NCI-H1105 (cell line): ENCODE measurements at places on chromosomes 2 and 18.
A peak's percentile ranks its signal among the peaks of the same experiment; 100 is the strongest.

GRCh38 chr2:176099728-176100546 lies at the start of gene HOXD12:
Gene HOXD12, plus strand, starts transcription at chr2:176099795. Its CDS starts 7 bp downstream, at chr2:176099802.
- no peak for DNase-seq

GRCh38 chr2:182064019-182064778 lies 78.5 kb downstream of the PPP1R1C start:
- no peak for DNase-seq

GRCh38 chr2:231711677-231712450 lies 3.5 kb downstream of the PTMA start:
- no peak for DNase-seq

- no peak for DNase-seq
Measured at GRCh38 chr18:11147371-11147951, 1.9 kb downstream of the PIEZO2 start.

DNA sequence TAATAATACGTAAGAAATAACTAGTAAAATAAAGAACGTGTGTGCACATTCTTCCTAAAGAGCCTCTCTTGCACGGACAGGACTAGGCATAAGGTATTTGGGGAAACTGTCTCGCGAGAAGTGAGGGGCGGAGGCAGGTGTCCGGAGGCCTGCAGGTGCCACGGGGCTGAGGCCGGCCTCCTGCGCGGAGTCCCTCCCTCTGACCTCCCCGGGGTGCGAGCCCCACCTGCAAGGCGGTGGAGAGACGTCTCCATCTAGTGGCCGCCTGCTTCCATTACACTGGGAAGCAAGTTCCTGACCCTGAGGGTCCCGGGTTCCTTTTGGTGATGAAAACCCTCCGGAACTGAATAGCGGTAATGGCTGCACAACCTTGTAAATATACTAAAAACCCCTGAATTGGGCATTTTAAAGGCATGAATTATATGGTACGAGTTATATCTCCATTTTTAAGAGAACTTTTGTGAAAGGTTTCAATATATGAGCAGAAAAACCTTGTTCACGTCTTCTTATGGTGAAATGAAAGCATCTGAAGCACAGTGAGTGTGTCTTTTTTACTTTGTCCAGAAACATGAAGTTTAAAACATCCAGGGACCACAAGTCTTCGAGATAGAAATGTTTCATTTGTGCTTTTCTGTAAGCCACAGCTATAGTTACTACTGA lies 35.5 kb upstream of the CTDP1 start:
- peak; percentile 67 for DNase-seq

DNA sequence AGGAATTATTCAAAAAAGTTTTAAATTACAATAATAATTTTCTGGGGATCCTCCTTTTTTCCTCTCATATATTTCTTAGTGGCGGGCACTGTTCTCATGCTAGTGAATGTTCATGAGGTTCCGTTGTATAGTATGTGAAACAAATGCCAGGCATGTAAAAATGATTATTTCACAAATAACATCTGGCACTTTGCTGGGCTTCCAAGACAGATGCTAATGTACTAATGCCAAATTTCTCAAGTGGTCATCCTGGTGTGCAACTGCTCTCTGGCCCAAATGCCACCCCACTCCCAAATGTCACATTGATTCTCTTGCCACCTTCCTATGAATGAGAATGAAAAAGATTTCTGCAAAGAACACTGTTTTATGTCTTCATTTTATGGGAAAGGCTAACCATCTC lies 564.0 kb upstream of the GCFC2 start:
- no peak for DNase-seq

GRCh38 chr2:39385172-39385571 lies 51.9 kb downstream of the MAP4K3 start:
- DNase-seq = no peak

GRCh38 chr2:16798472-16798871 lies 132.8 kb upstream of the CYRIA start:
- no peak for DNase-seq

DNA sequence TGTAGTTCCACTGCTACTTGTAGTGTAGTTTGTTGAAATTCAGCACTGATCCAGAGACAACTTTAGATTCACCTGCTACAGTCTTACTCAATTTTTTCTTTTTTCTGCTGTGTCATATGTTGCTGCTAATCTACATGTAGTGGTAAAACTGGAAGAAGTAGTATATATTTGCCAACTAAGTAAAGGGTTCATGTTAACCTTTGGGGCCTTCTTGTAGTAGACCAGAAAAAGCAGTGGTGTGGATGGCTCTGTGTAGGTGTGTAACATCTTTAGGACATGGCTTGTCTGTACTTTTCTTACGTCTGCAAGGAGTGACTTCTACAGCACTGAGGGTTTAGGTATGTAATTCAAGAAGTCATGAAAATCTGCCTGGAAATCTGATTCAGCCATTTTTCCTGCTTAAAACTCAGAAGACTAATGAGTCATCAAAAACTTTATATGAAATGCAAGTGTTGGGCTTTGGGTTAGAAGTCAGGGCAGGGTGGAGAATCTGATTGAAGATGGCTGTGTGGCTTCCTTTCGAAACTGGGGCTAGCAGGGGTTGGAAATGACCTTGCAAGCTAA lies 8.4 kb downstream of the PTPRM start:
- DNase-seq = no peak

DNA sequence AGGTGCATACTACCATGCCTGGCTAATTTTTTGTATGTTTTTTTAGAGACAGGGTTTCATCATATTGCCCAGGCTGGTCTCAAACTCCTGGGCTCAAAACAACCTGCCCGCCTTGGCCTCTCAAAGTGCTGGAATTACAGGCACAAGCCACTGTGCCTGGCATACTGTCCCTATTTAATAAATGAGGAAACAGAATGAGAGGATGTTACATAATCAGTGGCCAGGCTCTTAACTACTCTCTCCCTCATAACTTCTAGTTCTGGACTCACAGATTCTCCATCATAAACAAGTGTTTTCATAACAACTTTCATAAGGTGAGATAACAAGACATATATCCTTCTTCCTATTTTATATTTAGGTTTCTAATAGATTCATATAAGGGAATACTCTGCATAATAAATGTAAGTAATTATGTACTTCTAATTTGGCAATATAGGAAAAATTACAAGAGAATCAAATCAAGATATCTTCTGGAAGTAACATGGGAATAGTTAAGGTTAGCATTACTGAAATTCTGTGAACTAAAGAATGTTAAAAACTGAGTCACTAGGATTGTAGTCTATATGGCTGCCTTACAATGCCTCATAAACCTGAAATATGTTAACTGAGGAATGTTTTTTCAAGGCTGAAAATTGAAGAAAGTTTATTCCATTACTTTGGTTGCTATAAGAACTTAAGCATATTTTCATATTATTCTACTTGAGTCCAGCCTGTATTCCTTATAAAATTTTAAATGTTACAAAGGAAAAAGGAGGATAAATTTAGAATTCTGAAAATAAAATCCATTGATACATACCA lies 71.3 kb downstream of the SLC25A12 start:
- no peak for DNase-seq

- DNase-seq = no peak
Measured at GRCh38 chr2:101533561-101534148, 58.7 kb upstream of the RFX8 start.

DNA sequence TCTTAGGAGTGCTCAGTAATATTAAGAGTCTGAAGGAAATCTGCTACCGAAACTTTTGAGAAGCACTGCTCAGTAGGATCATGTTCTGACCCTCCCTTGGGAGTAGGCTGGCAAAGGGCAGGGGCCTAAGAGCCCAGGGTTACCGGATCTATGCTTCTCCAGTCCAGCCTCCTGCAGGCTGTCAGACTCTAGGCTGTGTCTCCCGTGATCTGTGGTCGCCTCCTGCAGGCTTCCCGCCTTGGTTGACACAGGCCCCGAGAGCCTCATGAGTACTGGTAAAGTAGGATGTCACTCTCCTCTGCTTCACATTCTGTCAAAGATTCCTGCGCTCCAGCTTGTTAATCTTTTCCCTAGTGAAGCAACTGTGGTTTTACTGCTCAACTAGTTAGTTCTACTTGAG lies 647.8 kb upstream of the RAB6C start:
- no peak for DNase-seq

DNA sequence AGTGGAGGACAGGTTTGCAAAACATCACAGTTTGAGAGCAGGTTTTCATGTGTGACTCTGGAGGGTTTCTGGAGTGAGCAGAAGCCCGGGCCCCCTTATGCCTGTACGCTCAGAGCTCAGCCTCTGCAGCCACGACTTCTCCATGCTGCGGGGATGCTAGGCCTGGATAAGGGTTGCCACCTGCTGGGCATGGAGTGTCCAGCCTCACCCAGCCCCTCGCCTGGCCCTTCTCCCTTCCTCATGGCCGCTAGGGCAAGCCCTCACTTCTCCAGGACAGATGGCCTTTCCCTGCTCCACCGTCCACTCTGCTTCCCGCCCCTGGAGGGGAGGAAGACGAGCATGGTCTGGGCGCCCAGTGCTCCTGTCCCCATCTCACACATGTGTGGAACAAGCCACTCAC lies 318.7 kb downstream of the GBX2 start:
- DNase-seq = no peak

- DNase-seq = no peak
Measured at GRCh38 chr2:7020939-7021470, 103.8 kb downstream of the RNF144A start.

- no peak for DNase-seq
Measured at GRCh38 chr2:6944555-6944954, 27.3 kb downstream of the RNF144A start.

GRCh38 chr2:8767324-8767723 lies 70.1 kb downstream of the KIDINS220 start:
- peak; percentile 28 for DNase-seq

DNA sequence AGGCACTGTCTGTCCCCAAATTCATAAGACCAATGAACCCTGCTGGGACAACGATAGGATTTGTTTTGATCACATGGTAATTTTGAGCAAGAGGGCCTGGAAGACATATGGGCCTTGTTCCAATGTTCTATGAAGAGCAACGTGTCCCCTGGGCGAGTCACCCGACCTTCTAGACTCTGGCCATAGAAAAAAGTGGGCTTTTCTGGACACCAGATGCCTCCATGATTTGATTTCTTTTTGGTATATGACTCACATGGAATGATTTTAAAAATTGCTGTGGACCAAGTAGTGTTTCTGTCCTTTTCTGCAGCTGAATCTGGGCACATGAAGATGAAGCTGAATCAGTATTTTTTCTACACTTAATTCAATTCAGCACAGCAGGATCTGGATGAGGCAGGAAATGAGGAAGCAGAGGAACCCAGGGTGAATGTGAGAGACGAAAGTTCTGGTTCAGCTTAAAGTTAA lies 104.9 kb downstream of the CDC42EP3 start:
- no peak for DNase-seq

DNA sequence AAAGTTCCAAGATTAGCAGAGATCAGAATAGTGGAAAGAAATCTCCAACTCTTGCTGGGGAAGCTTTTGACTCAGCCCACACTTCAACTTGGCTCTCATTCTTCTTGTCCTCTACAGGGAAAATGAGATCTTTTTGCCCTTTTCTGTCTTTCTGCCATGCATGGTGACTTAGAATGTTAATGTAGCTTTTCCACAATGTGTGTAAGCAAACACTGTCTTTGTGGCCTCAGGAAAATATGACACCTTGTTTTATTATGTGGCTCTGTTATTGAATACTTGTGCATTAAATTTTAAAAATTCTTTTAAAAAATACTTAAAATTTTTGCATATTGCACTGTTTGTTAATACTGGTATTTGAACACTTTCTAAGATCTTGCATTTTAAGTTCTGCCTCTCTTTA lies 65.4 kb upstream of the WDR75 start:
- no peak for DNase-seq

- DNase-seq = no peak
Measured at GRCh38 chr2:149218497-149218896, 111.9 kb upstream of the LYPD6 start.

GRCh38 chr2:143548032-143548431 lies 418.8 kb downstream of the ARHGAP15 start:
- DNase-seq = no peak

DNA sequence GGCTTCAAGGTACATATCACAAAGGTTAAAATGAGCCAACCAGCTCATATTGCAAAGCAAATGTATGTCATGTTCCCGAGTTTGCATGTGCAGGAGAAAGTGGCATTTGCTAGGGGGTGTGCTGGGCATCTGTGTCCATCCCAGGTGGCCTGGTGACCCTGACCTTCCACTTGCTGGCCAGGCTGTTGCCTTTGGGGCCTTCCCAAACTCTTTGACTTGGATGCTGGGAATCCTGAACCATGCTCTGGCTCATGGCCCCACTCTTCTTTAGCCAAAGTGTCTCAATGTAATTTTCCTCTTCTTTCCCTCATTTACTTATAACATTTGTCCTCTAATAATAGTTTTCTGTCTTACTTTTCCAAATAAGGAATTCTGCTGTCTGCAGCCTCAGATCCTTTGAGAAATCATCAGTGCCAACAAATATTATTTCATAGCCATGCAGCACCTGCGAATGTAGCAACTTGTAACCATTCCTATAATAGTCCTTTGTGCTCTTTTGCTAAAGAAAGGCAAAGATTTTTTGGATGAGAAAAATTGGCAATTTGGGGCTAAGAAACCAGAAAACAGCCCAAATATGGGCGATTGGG lies 64.2 kb downstream of the MTCL1 start:
- DNase-seq = no peak

- no peak for DNase-seq
Measured at GRCh38 chr2:167860082-167860481, 387.3 kb downstream of the STK39 start.

GRCh38 chr18:59763541-59764136 lies 66.4 kb upstream of the CCBE1 start:
- no peak for DNase-seq
